ENCODE measurements at places on chromosomes 7 and 10.

DNA sequence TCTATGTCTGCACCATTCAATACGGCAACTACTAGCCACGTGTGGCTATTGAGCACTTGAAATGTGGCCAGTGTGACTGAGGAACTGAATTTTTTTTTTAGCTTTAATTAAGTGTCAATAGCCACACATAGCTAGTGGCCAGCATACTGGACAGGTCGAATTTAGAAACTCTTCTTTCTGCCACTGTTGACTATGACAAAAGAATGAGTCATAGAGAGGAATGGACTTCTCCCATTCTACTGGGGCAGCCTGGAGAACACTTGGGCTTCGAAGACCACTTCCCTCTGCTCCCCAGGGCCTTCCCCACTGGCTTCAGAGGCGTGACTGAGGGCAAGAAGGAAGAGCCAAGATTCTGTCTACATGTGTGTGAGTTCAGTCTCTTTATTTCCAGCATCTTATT, 137.5 kb downstream of the SNX10 start:
- DNase-seq: no peak

GRCh38 chr7:50450590-50451032, 461 bp upstream of the FIGNL1 start:
- DNase-seq: no peak

- DNase-seq: no peak
Measured at GRCh38 chr7:47803025-47803424, 145.2 kb downstream of the PKD1L1 start.

GRCh38 chr10:51405580-51406351, 293.6 kb downstream of the CSTF2T start:
- DNase-seq: no peak

DNA sequence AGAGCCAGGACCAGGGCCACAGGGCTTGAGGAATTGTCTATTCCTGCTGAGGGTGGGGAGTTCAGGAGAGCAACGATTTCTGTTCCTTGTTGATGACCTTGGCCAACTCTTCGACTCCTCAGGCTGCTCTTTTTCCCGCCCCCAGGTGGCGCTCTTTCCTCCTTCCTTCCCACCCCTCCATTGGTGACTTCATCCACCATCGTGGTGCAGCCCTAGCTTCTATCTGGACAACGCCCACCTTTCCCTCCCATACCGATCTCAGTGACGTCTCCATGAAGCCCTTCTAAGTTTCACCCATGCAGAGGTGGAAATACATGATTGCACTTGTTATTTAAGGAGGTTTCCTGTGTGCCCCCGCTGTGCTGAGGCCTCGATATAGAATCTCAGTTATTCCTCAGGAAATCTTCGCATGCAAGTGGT, 22.1 kb upstream of the CARD11 start:
- peak; percentile 31 for DNase-seq

DNA sequence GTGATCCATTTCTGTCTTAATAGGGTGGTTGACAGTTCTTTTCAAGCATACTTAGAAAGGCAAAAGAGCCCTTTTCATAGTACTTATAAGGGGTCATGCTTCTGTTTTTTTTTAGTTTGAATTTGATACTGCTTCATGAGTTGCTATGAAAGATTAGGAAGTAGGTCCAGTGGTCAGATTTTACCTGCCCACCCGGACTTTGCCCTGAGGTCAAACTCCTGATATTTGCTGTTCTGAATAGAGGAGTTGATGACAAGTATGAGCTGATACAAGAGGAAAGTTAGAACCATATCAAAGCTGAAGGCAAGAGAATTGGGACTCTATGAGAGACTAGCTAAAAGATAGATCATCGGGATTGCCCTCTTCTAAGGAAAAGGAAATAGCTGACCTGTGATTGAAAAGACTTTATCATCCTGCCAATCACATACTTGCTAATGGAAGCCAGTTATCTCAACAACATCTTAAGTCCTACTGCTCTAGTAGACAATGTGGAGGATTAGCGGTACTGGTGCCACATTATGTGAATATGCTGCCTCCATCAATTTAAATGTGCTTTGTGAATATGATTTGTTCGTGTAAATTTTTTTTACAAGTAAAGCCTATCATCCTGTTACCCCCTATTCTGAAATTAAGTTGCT, 37.5 kb upstream of the CYP26C1 start:
- no peak for DNase-seq

DNA sequence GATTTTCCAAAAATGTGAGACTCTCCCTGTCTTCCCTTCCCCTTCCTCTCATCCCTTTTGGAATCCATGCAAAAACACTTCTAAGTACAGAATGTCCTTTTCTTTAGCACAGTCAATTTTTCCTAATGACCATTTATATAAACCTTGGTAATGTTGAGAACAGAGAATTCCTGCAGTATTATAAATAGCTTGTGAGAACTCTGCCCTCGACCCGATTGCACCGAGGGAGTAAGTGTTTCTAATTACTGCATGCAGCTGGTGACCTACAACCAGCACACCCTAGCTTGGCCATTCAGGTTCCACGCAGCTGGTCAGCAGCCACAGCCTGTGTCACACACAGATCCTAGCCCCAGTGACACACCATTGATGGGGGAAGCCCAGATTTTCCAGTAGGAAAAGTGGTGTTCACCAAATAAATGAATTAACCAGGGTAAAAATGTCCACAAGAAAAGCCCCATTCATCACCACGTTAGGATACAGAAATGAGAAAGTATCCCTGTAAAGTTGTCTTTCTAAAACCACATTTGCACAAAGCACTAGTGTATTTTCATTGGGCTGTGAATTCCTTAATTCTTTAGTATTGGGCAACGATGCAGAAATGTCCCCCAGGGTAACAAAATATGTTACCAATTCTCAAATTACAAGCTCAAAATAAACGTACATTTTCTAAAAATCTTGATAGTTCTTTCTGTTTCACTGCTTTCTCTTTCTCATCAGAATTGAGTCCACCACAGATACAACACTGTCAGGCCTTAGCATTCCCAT, 499.0 kb upstream of the KLF6 start:
- DNase-seq: no peak

GRCh38 chr10:74406006-74406405, 255.0 kb downstream of the ADK start:
- no peak for DNase-seq

DNA sequence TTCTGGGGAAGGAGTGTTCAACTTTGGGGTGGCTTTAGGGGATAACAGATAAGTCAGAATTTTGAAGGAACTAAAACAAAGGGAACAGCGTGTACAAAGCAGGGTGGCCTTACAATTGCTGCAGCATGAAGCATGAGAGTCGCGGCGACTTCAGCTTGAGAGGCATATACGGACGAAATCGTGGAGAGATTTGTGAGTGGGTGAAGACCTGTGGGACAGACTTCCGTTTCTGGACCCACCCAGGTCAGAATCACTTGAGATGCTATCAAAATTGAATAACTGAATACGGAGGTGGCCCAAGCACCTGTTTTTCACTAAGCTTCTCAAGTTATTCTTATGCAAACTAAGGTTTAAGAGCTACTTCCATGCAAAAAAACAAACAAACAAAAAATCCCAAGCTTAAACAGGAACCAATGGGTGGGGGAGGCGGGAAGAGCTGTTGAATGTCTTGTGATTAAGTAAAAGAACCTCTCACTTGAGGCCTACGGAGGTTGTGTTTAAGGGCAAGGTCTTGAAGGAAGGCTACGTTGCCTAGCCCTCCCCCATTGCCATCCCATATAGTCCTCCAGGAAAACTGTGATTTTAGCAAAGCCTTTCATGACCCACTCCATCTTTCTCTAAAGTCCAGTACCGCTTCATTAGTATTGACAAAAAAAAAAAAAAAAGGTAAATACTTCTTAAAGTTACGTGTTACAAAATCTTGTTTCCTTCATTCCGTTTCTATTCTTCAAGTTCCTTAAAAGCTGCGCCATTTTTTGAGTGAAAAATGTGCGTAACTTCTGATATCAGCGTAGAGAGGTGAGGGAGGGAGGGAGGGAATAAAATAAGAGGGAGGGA, 1.3 kb upstream of the TRIM24 start:
- DNase-seq: no peak

- DNase-seq: no peak
Measured at GRCh38 chr7:125057963-125058362, 128.3 kb upstream of the POT1 start.

- no peak for DNase-seq
Measured at GRCh38 chr10:17643339-17643754, 604 bp upstream of the STAM start.

- DNase-seq: no peak
Measured at GRCh38 chr7:130941322-130942210, 207.6 kb upstream of the KLF14 start.

- no peak for DNase-seq
Measured at GRCh38 chr7:77537136-77537777, at the start of gene PTPN12. Gene PTPN12, plus strand, starts transcription at chr7:77537295. Its CDS starts 252 bp downstream, at chr7:77537547.

DNA sequence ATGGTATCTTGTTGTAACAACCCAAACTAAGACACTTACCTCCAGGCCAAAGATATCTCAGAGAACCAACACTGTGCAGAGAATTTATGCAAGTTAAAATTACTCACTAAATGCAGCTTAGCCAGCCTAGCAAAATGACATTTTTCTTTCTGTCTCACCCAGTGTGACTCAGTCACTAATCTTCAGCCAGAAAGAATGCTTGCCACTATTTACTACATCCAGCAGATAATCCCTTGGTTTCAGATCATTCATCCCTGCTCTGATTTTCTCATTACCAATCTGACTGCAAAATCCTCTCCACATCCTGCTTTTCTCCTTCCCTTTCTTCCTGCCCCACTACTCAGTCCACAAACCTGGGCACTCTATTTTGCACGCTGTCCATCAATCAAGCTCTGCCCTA, 93.5 kb upstream of the NEBL start:
- DNase-seq: no peak

DNA sequence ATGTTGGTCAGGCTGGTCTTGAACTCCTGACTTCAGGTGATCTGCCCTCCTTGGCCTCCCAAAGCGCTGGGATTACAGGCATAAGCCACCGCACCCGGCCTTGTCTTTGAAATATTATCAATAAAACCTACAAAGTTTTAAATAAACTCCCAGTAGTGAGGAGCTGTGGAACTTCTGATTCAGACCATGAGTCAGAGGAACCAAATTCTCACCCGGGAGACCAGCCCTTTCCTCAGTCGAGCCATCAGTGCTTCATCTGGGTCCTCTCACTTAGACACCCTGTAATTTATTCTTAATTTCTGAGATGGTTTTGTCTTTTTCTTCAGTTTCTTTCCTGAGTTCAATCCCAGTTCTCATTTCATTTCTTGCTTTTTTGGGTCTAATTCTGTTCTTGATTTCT, 68.6 kb downstream of the DYNC2I1 start:
- DNase-seq: no peak

DNA sequence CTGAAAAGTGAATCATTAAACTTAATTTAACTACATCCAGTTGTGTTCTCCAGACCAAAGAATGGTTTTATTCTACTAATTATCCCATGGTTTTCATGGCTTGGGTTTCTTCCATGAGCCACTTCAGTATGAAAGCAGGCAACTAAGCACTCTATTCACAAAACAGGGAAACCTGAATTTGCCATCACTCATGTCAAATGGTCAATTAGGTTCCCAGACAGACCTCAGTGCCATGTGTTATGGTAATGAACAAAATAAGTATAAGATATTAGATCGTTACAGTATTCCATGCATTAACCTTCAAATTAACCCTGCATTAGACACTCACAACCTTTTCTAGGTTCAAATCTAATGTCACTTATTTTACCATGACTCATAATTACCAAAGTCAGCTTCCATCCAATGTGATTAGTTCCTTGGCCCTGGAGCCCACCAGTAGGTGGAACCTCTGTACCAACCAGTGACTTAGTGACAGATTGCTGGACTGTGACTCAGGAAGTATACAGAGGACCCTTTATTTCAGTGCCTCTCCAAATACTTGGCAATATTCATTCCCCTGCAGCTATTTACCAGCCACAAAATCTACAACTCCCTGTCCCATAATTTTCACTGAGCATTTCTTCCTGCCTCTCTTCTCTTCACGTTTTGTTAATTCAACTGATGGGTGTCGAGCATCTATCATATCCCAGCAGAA, 1270.2 kb upstream of the SORCS1 start:
- no peak for DNase-seq

- DNase-seq: no peak
Measured at GRCh38 chr10:44650691-44651661, 260.2 kb upstream of the TMEM72 start.

GRCh38 chr7:79979437-79979836, 155.2 kb upstream of the GNAI1 start:
- DNase-seq: no peak

- no peak for DNase-seq
Measured at GRCh38 chr7:21346297-21346696, 81.6 kb upstream of the SP4 start.

Data from stimulated activated CD4-positive, alpha-beta T cell treated with anti-CD3 and anti-CD28 coated beads, TNF-alpha, amount 100 ng/mL, for 4 hours (primary cell).